Activated T-helper 9 cell treated with anti-CD3 and anti-CD28 coated beads, Interleukin-2, amount 50 U/mL, for 16 hours (primary cell): ENCODE measurements at places on chromosomes 3 and 15.

DNA sequence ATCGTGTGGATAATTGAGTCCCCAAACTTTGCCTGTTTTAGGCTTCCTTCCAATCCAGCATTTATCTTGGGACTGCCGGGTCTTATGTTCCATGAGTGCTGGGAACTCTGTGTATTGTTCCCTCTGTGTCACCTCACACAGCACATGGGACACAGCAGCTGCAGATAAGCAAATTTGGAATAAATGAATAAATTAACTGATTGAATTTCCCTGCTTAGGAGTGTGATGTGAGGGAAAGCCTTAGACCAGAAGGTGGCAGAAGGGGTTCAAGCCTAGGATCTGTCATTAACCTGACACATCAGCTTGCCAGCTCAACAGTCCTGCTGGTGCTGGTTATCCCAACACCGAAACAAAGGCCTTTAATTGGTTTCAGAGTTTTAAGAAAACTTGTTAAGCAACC, 114.3 kb downstream of the OXSM start:
- DNase-seq = no peak

- no peak for DNase-seq
Observed at GRCh38 chr15:20358779-20359414, 182.7 kb downstream of the GOLGA6L6 start.

DNA sequence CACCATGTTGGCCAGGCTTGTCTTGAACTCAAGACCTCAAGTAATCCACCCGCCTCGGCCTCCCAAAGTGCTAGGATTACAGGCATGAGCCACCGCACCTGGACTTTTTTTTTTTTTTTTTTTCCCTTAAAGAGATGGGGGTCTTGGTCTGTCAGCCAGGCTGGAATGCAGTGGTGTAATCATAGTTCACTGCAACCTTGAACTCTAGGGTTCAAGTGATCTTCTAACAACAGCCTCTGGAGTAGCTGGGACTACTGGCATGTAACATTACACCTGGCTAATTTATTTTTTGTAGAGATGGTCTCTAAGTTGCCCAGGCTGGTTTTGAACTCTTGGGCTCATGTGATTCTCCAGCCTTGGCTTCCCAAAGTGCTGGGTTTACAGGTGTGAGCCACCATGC, 81.6 kb downstream of the ANKRD28 start:
- no peak for DNase-seq

- DNase-seq = no peak
Observed at GRCh38 chr15:51830276-51830806, 888 bp downstream of the TMOD3 start.

- no peak for DNase-seq
Observed at GRCh38 chr15:89980896-89981295, 20.2 kb upstream of the ZNF710 start.

GRCh38 chr3:182121401-182121800, 409.7 kb downstream of the SOX2 start:
- DNase-seq = no peak

GRCh38 chr15:80915472-80915871, 74.1 kb downstream of the MESD start:
- DNase-seq = no peak

DNA sequence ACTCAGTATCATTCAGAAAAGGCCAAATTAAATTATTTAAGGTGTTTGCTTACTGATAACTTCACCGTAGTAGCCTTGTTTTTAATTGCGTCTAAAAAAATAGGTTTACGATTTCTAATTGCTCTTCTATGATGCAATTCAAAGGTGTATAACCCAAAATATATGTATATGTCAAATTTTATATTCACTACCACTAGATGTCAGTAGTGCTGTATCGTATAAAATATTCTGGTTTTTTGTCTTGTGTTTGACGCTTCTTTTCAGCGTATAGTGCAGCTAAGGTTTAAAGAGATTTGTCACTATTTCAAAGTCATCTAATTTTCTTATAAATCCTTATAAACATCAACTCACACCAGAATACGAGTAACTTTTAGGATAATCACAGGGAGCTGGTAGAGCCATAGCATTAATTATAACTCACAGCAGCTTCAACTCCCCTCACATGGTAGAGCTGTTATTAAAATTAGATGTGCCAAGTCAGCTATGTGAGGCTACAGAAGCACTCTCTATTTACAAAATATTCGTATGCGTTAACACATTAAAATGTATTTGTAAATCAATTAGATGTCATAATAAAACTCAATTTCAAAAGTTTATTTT, 3.5 kb downstream of the PFN2 start:
- no peak for DNase-seq

DNA sequence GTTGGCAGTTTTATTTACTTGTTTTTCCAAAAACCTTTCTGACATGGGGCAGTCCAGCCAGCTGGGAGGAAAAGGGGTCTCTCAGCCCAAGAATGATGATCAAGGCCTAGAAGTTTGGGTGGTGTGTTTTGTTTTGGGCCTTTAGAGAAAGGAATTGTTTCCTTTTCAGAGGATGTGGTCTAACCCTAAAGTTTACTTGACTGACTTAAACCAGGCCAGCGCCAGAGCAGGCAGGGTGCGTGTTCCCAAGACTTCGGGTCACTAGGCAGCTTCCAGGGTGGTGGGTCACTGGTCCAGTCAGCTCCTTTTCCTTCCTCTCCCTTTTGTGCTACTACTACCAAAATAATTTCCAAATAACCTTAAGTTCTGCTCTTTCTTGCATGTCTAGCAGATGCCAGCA, 4.9 kb downstream of the FLNB start:
- no peak for DNase-seq

DNA sequence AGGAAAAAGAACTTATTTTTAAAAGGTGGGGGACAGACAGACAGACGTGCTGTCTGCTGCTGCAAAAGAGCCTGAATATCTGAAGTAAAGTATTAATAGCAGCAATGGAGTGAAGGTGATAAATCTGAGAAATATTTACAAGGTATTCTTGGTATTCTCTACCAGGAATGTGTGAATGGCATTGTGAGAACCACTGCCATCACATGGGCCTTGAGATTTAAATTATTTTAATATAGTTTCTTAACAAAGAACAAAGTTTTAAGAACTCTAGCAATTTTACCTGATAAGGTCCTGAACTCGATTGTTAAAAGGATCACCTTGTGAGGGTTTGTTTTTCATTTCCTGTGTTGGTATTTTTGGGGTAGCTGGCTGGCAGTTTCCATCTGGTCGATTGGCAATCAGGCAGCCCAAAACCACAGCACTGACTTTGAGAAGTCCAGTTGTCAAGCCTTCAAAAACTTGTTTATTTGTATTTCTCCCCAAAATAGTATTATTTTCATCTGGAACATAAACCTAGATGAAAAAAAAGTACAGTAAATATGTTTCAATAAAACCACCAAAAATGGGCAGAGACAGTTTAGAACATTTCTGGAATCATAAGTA, 97.3 kb downstream of the ISL2 start:
- no peak for DNase-seq

- DNase-seq = no peak
Observed at GRCh38 chr3:60086811-60087210, 1037.0 kb upstream of the CFAP20DC start.

DNA sequence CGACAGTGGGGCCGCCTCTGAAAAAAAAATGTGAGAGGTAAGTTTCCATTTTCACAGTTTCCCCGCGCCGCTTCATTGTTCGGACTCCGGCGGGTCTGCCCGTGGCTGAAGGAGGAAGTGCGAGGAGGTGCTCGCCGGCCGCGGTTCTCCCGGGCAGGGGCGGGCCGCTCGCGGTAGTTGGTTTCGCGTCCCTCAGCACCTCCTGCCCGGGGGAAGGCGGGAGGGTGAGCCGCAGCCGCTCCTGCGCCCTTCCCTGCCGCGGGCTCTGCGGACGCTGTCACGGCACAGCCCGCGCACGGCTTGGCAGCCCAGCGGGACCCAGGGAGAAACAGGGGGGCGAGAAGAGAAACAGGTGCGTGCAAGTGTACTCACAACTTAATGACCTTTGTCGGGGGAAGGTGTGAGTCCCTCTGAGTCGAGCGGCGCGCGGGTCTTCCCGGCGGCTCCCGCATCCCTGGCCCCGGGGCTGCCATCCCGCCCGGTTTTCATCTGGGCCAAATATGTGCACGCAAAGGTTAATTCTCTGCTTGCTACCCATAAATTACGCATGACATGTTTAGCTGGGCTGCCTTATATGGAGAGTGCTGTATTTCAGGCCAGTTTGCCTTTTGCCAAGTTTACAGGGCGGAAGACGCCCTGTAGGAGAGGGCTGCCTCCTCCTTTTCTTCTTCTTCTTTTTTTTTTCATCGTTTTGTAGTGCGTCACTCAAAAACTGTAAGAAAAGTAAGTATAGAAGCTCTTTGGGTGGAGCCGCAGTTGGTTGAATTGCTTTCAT, 514 bp downstream of the MBNL1 start:
- peak; percentile 30 for DNase-seq

DNA sequence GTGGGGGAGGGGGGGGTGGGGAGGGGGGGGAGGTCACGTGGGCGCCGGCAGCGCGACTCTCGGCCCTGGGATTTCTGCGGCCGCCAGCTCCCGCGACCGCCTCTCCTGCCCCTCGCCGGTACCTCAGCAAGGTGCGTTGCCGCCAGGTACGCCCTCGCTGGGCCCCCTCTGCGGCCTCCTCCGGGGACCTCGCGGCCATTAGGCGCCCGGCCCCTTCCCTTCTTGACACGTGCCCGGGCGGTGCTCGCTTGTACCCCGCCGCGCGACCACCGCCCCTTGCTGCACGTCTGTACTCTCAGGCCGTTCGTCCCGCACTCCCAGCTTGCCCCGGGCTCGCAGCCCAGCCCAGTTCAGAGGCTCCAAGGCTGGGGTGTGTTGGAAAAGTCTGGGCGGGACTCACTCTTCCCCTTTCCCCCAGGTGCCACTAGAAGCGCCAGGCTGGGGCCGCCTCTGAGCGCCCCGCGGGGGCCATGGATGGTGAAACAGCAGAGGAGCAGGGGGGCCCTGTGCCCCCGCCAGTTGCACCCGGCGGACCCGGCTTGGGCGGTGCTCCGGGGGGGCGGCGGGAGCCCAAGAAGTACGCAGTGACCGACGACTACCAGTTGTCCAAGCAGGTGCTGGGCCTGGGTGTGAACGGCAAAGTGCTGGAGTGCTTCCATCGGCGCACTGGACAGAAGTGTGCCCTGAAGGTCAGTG, at the start of gene MAPKAPK3:
TSS of gene MAPKAPK3 (plus strand) at position 56 of the 696 bp plus-strand sequence. CDS start at position 471, 415 bp downstream.
- DNase-seq = peak; percentile 18

GRCh38 chr3:71156062-71156665, 427.4 kb downstream of the FOXP1 start:
- DNase-seq = no peak

- DNase-seq = no peak
Observed at GRCh38 chr3:197407526-197407925, 109.1 kb upstream of the DLG1 start.

- no peak for DNase-seq
Observed at GRCh38 chr3:159771865-159772611, 216.6 kb upstream of the IL12A start.

DNA sequence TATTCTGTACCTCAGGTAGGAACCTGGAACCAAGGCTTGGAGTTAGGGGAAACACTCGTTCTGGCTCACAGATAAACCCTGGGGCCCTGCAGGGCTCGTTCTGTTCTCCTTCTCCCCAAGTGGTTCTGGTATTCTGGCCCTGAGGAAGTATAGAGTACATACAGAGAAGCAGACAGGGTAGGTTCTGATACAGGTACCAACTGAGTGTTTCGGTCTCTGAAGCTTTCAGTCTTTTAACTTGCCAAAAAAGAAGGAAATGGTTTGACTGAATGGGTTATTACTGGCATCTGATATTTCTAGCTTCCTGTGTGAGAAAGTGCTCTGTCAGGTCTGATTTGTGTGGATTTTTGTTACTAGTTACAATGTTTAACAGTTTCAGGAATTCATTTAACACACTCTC, 67.3 kb downstream of the UBE2E2 start:
- DNase-seq = no peak

DNA sequence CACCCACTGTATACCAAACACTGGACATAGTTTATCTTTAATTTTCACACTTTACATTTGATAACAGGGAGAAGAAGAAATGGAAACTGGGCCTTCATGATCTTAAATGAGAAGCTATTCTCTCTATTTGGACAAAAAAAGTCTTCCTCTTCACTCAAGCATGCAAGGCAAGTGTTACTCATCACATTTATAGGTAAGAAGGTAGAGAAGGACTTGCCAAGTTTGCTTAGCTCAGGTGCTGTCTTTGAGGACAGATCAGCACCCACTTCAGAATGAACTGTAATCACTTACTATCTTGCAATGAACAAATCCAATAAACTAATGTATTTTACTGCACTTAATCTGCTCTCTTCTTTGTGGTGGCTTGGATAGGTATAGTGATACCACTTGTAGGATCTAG, 1.1 kb upstream of the MYH15 start:
- DNase-seq = no peak

DNA sequence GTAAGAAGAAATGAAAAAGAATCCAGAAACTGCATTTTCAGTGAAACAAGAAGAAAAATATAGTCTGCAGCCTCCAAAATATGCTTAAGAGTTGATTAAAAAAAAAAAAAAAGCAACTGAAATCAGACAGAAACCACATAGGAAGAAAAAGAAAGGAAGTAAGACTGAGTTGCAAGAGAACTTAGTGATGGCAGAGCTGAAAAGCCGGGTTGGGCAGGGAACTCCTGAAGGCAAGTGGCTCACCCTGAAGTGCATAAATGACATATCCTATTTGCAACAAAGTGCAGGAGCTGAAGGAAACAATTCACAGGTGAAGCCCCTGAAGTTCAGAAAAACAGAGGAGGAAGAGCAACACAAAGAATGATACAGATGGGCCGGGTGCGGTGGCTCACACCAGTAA, 108.8 kb upstream of the SLC25A36 start:
- DNase-seq = no peak

- no peak for DNase-seq
Observed at GRCh38 chr3:14521611-14522010, 18.5 kb downstream of the GRIP2 start.
